Lower lobe of right lung (tissue), 2 donors: ENCODE measurements at places on chromosomes 12 and 14. TPM values are rescaled to one million over a fixed set of nuclear protein-coding genes. Genes with fewer than 3 reads are reported as not detected.

DNA sequence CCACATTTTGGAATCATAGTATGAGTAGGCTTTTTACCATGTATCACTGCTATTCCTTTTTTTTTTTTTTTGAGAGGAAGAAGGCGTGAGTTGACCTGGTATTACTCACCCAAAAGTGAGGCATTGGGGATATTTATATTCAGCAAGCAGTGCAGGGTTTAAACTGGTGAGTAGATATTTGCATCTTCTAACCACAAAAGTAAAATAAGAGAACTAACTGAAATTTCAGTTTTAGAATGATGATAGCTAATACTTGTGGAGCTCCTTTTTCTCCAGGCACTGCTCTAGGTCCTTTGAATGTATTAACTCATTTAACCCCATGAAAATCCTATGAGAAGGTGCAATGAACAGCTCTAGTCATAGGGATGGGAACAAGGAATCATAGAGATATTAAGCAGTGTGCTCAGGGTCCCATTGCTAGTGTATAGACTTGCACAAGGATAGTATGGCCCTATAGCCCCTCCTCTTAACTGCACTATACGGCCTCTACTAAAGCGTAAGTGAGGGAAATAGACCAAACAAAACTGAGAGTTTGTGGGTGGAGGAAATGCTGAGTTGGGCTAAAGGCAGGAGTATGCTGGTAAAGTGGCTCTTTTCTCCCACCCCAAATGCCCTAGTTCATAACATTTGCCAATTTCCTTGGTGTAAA lies 104.3 kb upstream of the MAX start:
- no peak for DNase-seq
- no peak overlapping the region for H3K27ac ChIP-seq
- H3K27me3 ChIP-seq = no peaks in the 10 kb centered on the region
- H3K36me3 ChIP-seq = no peaks in the 10 kb centered on the region

- H3K36me3 ChIP-seq = no peaks in the 10 kb centered on the region
- H3K4me3 ChIP-seq = no peak overlapping the region
- peaks cover 34% of the 10 kb centered on the region for H3K4me1 ChIP-seq
- no peak for DNase-seq
- peak overlapping the region; percentile 13 for H3K27ac ChIP-seq
- H3K27me3 ChIP-seq = no peaks in the 10 kb centered on the region
Observed at GRCh38 chr12:63918800-63919300, 74.3 kb downstream of the SRGAP1 start.

Gene ENDOU
- total RNA-seq = not detected

DNA sequence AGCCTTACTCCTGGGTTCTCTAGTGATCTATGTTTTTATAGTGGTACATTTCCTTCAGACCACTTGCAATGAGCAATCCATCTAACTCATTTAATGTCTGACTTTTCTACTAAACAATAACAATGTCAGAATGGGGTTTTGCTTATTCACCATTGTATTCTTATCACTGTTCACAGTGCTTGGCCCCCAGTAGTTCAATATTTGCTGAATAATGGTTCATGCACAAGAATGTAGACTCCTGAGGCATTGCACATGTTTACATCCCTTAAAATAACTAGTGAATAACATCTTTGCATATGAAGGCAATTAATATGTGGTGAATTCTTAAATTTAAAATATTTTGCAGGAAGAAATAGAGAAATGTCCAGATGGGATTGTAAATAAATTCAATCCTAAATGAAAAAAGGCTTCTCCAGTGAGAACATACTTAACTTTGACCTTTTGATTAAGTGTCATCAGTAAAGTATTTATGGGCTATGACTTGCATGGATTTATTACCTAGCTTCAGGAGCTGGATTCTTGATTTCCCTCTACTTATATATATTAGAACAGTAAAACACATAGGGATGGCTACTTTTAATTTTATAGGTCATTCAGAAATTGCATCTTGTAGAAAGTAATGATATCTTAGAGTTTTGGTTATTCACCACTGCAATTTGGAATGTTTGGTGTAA lies 3.4 kb downstream of the CCER1 start:
- DNase-seq = no peak
- no peaks in the 10 kb centered on the region for H3K4me1 ChIP-seq
- no peak overlapping the region for H3K27ac ChIP-seq
- no peaks in the 10 kb centered on the region for H3K27me3 ChIP-seq
- no peak overlapping the region for H3K4me3 ChIP-seq

DNA sequence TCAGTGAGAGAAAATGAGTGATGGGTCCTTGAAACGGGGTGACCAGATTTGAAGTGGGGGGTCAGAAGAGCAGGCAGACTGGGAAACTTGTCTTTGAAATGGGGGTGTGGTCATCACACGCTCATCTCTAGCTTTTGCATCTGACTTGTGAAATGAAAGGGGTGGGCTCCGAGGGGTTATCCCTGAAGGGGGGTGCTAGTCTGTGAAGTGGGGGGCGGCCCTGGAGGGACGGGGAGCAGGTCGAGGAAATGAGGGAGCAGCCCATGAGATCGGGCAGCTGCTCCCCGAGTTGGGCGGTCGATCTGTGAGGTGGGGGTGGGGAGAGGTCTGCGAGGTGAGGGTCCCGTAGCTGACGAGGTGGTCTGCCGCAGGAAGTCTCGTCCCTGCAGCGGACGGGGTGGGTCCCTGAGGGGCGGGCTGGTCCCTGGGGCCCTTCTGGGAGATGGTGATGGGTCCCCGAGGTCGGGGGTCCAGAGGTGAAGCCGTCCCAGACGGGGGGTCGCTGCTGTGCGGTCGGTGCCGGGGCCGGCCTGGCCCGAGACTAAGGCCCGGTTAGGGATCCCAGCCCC lies 542 bp downstream of the PXN start:
- H3K4me3 ChIP-seq = peak overlapping the region; percentile 90
- no peaks in the 10 kb centered on the region for H3K27me3 ChIP-seq
- peaks cover 74% of the 10 kb centered on the region for H3K4me1 ChIP-seq
- H3K27ac ChIP-seq = peak overlapping the region; percentile 91
- no peak for DNase-seq

- H3K4me1 ChIP-seq = peaks cover 60% of the 10 kb centered on the region
- peaks cover 19% of the 10 kb centered on the region for H3K36me3 ChIP-seq
Observed at GRCh38 chr12:56634242-56634836, 4.2 kb upstream of the BAZ2A start.

DNA sequence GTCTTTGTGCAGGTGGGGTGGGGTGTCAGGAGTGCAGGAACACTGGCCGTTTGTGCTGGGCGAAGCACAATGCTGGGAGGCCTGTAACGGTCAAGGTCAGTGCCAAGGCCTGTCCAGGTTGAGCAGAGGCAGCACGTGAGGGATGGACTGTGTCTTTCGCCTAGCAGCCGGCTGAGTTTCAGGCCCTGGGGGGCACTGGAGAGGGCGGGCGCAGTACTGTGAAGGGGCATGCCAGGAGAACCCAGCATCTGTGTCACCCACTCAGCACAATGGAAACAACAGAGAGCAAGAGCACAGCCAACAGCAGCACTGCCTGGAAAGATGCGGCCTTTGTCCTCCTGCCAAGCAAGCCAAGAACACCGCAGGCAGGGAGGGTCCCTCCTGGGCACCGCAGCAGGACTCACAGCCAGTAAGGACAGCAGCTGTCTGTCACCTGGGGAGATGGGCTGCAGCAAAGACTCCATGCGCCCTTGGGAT lies 25.2 kb downstream of the SLC25A47 start:
- H3K27me3 ChIP-seq = no peaks in the 10 kb centered on the region
- H3K4me1 ChIP-seq = peaks cover 4% of the 10 kb centered on the region
- DNase-seq = no peak
- H3K27ac ChIP-seq = no peak overlapping the region
